Activated T-cell treated with anti-CD3 and anti-CD28 coated beads for 24 hours (primary cell): ENCODE measurements at places on chromosomes 2 and 18.

- no peak for DNase-seq
These were observed 122.0 kb upstream of the MGAT5 start for GRCh38 chr2:134131681-134132489.

- no peak for DNase-seq
These were observed 108.0 kb upstream of the LGALSL start for GRCh38 chr2:64345998-64346397.

GRCh38 chr2:134375935-134376334 is 122.1 kb downstream of the MGAT5 start:
- DNase-seq, result no peak

GRCh38 chr2:196891136-196891535 is 35.4 kb downstream of the PGAP1 start:
- DNase-seq, result no peak

- no peak for DNase-seq
These were observed 120.0 kb downstream of the MAP4K4 start for GRCh38 chr2:101817481-101817880.

DNA sequence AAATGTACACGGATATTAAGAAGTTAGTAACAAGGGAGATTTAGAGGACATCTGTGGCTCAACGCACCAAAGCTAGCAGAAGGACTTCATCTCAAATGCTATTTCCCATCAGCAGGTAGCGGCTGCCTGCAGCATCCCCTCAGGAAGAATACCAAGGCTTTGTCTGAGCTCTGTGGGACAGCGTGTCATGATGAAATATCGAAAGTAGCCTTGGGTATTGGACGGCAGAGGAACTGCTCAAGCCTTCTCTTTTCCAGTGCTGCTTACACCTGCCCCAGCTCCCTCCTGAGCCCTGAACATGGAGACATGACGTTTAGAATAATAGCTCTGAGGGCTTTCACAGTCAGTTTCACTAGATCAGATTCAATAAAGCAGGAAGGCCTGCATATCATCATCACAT is 241.6 kb downstream of the SUCLG1 start:
- DNase-seq, result no peak

DNA sequence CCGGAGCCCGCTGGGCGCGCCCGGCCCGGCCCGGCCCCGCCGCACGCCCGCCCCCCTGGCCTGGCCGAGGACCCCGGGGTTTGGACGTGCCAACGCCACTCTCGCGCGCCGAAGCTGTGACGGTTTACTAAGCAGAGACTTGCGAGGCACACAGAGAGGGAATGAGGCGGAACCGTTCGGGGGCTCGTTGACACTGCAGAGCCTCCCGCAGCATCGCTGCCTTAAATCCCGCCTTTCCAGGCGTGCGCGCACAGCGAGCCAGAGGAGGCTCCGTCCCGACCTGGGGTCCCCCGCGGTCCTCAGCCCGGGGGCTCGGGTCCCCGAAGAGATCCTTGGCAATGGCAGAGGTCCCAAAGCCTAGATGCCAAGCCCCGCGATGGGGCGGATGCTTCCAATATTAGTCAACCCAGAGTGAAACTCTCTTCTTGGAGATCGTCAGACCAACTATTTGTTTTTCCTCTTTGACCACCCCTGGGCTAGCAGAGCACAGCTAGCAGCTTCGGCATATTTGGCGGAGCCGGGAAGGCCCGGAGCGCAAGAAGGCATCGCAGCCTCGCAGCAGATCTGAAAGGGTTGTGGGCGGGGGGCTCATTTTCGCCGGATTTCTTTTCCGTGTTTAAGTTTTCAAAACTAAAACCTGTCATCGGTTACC is at the start of gene ZNF385B:
ZNF385B (minus strand) TSS at position 197 of the 652 bp plus-strand sequence.
- DNase-seq, result no peak

DNA sequence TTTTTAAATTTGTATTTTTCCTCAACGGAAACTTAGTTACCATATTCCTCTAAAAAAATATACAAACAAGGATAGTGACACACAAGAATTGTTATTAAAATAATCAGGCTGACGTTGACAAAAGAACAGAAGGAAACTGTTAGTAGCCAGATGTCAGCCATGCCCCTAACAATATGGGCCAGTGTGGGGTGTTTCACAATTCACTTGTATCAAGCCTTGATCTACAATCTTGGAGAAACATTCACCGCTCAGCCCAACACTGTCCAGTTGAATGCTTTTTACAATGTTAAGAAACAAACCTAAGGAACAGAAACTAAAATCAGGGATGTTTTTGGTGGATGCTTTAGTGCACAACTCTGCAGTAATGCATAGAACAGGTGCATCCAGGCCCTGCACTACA is 44.6 kb downstream of the TMEFF2 start:
- no peak for DNase-seq

GRCh38 chr2:190948671-190949070 is 65.3 kb downstream of the STAT1 start:
- no peak for DNase-seq

DNA sequence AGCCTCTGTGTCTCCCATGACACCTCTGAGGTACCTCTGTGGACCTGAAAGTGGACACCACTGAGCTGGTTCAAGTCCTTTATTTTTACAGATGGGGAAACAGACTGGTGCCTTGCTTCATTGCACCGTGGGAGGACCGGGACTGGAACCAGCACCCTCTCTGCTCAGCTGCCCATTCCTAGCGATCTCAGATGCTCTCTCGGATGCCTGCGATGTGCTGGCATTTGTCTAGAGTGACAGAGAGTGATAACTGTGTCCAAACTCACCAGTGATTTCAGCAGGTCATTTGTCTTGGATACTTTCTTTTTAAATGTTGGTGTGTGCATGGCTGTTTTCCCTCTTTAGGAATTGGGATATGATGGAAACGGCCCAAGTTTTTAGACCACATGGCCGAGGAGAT is 30.1 kb upstream of the LYPD6B start:
- no peak for DNase-seq

GRCh38 chr18:3540805-3541548 is 91.0 kb downstream of the TGIF1 start:
- no peak for DNase-seq

- DNase-seq, result no peak
These were observed 757.1 kb upstream of the PIK3C3 start for GRCh38 chr18:41197967-41198366.

DNA sequence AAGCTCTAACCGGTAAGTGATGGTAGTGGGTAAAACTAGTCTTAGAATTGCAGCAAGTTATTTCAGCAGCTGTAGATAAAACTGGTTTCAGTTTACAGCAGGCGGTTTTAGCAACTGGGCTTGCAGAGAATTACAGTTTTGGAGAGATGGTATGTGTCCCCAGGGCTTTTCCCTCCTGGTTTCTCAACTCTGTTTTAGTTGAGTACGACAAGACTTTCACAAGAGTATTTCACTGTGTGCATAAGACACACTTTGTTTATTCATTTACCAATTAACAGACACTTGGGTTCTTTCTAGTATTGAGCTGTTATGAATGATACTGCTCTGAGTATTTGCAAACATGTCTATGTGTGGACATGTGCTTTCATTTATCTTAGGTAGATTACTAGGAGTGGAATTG is 65.6 kb upstream of the RFX8 start:
- DNase-seq, result no peak

GRCh38 chr2:62243983-62244382 is 48.1 kb downstream of the B3GNT2 start:
- DNase-seq, result no peak

- DNase-seq, result no peak
These were observed 12.6 kb upstream of the TMX3 start for GRCh38 chr18:68727506-68727905.
